ENCODE measurements at places on chromosomes 5 and 9.

GRCh38 chr5:6176102-6176693, 202.1 kb downstream of the MED10 start:
- DNase-seq: no peak

DNA sequence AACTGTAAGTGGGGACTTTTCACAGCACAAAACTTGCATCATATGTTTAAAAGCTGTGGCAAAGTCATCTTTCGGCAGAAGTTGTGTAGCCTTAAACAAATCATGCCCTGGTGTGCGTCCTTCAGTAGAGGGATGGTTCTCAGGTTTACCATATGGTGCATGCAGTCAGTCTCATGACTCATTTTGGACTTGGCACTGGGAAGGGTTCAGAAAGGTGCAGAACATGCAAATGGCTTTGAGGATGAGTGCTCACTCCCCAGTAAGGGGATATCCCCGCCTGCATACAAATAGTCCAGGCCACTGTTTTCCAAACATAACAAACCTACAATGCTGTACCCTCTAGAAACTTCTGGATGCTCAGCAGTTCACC, 260.3 kb downstream of the NDUFS4 start:
- DNase-seq: no peak

DNA sequence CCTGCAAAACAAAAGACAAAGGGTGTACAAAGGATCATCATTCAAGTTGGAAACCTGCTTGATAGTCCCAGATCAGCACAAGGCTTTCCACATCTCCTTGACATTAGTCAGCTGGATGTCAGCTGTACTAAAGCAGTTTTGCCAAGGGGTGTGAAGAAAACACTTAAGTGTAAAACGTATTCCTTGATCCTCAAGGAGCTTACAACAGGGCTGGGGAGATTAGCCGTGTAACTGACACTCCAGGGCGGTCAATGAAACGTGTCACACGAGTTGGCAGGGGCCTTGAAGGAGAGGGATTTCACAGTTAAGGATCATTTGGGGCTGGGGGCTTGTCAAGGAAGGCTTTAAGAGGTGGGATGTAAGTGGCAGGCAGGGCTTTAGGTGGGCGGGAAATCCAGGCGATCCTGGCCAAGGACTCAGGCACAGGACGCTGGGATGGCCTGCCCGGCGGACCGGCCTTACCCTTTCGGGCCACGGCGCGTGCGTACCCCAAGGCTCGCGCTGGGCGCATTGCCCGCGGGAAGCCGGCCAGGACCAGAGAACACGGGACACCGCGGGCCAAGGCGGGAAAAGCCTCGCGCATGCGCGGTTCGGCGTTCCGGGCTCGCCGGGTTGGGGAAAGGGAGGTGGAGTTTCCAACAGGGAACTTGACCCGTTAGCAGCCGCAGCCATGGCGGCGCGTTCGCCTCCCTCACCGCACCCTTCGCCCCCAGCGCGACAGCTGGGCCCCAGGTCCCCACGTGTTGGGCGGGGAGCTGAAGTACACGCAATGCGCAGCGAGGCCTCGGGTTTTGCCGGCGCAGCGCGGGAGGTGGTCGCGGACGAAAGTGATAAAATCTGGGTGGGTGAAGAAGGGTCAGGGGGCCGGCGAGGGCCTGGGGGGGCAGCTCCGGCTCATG, at the start of gene CNTLN:
CNTLN (plus strand) TSS at position 645 of the 899 bp plus-strand sequence; CDS start at position 671, 26 bp downstream.
- peak; percentile 80 for DNase-seq

GRCh38 chr9:93306579-93307091, 122.7 kb downstream of the WNK2 start:
- DNase-seq: no peak

GRCh38 chr5:18023986-18024385, 389.7 kb downstream of the TAF11L14 start:
- peak; percentile 32 for DNase-seq
